ENCODE measurements at places on chromosomes 16 and 17. TPM values are rescaled to one million over a fixed set of nuclear protein-coding genes. Genes with fewer than 3 reads are reported as not detected.

GPRC5B gene
- total RNA-seq: 26.6 TPM

TSPAN10 gene
- total RNA-seq: 0.22 TPM

HLF gene
- not detected for total RNA-seq

SPHK1 gene
- total RNA-seq: 276 TPM

NXPH3 gene
- 1.1 TPM for total RNA-seq

PPP1R27 gene
- total RNA-seq: not detected

Measured in lung microvascular endothelial cell (primary cell).